ENCODE measurements at places on chromosomes 4 and X.

DNA sequence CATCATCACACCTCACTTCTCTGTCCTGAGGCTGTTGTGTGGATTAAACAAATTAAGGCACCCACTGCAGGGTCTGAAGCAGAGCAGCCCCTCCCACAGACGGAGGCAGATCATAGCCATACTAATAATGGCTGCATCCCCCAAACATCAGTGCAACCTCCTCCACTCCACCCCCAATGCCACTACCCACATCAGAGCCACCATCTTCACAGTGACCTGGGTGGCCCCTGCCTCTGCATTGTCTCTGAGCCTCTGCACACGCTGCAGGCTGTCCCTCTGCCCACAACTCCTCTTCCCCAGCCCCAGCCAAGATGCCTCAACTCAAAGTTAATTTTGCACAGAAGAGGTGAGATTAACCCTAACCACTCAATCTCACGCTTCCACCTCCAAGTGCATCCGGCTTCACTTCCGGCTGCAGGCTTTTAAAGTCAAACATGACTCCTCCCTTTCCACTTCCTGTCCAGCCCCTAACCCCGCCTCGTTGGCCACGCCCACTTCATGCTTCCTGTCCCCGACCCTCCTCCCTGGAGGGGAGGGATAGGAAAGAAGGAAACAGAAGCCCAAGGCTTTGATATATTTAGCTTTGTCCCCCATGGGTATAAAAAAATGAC is 22.7 kb downstream of the JAKMIP1 start:
- DNase-seq = peak; percentile 25

DNA sequence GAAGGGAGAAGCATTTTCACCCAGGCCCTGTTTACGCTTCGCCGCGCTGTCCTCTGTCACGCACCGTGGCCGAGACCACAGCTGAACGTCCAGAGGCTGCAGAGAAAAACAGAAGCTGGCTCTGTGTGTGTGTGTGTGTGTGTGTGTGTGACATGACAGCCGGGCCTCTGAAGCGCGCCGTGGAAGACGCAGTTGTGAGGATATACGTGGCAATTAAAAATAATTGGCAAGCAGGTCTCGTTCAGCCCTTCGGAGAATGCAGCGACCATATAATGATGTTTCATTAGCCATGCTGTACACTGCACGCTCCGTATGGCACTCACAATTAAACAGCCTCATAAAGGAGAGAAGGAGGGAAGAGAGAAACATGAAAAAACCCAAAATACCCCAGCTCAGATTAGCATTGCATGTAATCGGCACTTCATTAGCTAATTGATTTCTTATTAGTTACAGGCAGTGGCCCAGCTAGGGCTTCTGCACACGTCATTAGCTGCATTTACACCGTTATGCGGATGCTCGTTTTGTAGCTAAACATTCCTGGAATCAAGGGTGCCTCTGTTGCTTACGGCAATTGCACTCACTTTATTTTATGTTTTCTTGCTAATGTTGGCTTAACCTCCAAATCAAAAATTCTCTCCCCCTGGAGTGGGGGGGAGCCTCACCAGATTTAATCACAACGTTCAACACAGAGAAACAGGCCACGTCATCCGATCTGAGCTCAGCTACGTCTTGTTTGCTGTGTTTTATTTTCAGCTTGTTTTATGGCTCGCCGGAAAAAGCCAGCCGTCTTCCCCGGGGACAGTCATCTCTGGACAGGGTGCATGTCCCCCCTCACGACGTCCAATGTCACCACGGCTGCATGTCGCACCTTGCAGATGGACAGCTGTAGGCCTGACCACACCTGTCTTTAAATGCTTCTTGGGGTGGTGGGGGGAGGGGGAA is 74.6 kb upstream of the SHOX start:
- no peak for DNase-seq

DNA sequence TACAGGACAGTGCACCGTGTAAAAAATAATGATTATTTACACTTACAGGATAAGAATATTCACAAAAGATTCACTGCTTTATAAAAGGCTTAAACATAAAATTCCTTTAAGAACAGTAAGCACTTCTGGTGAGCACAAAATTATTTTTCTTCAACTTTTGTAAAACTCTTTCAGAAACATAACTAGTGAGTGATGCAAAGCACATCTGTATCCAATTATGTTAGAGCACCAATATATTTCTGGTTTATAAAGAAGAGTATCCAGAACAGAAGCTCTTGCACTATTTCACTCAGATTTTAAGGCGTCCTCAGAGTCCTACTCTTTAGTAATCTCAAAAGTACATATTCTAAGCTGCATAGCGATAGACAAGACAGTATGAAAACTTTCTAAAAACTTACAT is 276.0 kb downstream of the C4orf33 start:
- no peak for DNase-seq

DNA sequence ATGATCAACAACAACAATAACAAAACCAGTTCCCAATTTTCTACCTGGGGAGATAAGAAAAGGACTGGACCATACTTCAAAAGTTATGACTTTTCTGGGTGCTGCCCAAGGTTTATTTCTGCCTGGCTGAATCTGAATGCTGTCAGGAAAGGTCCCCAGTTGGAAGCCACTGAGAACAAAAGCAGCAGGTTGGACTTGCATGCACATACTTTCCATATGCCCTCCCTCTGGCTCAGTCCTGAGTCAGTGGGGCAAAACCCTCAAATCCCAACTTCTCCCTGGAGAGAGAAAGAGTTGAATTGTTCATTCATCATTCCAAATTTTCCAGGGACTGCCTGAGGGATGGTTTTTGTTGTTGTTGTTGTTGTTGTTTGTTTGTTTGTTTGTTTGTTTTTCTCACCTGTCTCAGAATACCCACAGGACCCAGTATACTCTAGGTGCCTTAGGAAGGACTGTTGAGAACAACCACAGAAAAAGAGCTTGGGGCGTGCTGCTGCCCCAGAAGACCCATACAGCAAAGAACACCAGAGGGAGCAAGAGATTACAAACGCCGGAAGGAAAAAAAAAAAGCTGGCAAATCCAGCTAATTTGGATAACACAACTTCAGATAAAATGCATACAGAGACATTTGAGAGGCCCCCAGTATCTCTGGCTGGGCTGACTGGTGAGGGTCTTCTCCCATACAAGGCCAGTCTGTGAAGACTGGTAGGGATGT is 138.9 kb upstream of the INPP4B start:
- DNase-seq = no peak

DNA sequence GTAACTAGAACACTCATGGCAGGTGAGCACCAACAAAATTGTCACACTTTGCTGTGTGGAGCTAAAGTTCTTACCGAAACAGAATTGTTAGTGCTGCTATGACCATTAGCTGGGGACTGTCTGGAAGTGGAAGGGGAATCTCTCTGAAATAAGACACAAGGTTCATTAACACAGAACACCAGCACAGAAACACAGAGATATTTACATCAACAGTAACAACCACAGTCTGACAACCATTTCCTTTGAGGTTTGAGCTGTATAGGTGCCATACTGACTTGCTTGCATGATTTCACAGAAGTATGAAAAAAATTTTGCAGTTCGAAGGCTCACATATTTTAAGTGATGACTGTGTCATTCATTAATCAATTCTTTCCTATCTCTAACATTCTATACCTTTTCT is 109.8 kb downstream of the NYX start:
- peak; percentile 48 for DNase-seq

- DNase-seq = no peak
These were observed 59.7 kb upstream of the MTM1 start for GRCh38 chrX:150508451-150509367.

- DNase-seq = no peak
These were observed 1.2 kb downstream of the CYTL1 start for GRCh38 chr4:5018096-5018495.

GRCh38 chr4:168449719-168450452 is 30.4 kb downstream of the DDX60L start:
- DNase-seq = no peak

DNA sequence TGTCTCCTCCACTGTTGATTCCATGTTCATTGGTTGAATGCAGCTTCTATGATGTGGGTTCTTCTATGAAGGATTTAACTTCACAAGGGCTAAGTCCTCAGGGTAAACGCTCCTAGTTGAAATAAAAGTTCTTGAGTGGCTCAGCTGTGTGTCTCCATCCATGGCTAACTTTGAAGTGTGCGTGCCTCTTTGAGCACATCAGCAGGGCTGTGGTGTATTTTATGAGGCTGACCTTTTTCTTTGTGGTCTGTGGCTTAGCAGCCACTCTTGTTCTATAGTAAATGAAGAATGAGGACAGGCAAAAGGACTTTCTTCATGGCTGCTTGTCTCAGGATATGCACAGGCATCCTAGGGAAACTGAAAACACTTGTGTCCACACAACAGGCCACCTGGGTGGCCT is 88.5 kb downstream of the KIT start:
- peak; percentile 3 for DNase-seq

Measured in T-helper 2 cell (primary cell).